ENCODE measurements at places on chromosomes 2 and 18.

DNA sequence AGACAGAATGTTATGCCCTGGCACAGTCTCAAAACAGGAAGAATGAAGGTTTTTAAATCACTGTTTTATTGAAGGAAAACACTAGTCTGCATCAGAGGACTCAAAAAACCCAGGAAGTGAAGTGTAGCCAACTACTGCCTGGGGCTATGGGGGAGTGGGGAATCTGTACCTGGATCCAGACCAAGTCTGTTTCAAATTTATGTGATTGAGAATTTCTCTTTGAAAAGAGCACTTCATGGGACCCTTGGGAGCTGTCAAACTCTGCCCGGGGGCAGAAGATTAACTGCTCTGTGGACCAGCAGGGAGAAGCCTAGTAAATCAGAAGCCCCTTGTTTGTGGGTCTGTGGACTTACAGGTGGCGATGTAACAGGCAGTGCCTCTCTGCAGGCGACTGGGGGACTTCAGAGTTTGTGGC, 45.3 kb upstream of the TANC1 start:
- H3K36me3 ChIP-seq = no peaks in the 10 kb centered on the region
- H3K4me3 ChIP-seq = no peak overlapping the region
- H3K27ac ChIP-seq = no peak overlapping the region
- no peaks in the 10 kb centered on the region for H3K4me1 ChIP-seq

GRCh38 chr18:35508746-35509338, 11.1 kb upstream of the INO80C start:
- no peaks in the 10 kb centered on the region for H3K27me3 ChIP-seq
- H3K27ac ChIP-seq = no peak overlapping the region
- H3K36me3 ChIP-seq = no peaks in the 10 kb centered on the region
- no peak for DNase-seq

DNA sequence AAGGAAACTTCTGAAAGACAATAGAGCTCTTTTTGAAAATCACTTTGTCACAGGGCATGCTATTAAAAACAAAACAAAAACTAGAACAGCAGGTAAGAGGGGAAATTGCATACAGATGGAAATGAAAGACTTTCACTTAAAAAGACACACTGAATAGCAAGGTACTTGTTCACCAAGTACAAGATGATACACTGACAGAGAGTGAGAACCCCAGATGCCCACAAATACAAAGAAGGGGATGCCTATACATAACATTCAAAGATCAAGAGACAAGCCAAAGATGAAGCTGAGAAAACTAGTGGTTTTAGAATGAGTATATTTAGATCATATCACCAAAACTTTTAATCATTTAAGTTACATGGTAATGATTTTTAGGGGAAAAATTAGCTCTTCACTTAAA, 60.7 kb downstream of the ASXL2 start:
- H3K27ac ChIP-seq = no peak overlapping the region
- H3K4me3 ChIP-seq = no peak overlapping the region
- peaks cover 8% of the 10 kb centered on the region for H3K4me1 ChIP-seq
- H3K27me3 ChIP-seq = no peaks in the 10 kb centered on the region
- H3K36me3 ChIP-seq = no peaks in the 10 kb centered on the region

DNA sequence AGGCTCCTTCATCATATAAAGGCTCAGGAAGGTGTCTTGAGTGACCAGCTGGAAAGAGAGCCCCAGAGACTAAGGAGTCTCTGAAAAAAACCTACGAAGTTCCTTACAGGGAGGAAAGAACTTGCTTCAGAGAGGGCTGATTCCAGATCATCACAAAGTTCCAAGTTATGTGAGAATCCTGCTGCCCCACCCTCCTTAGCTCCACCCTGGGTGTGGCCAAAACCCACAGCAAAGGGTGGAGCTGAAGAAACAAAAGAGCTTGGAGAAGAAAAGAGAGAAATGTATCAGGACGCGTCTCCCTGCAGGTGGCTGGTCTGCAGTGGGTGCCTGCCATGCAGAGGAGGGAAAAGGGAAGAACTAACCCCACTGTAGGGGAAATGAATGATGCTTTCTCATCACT, 32.8 kb upstream of the ZNF396 start:
- H3K27ac ChIP-seq = no peak overlapping the region
- no peak overlapping the region for H3K4me3 ChIP-seq
- no peaks in the 10 kb centered on the region for H3K27me3 ChIP-seq
- H3K36me3 ChIP-seq = no peaks in the 10 kb centered on the region

GRCh38 chr2:120820953-120821279, 85.2 kb downstream of the GLI2 start:
- no peaks in the 10 kb centered on the region for H3K36me3 ChIP-seq
- no peak overlapping the region for H3K27ac ChIP-seq
- peak; percentile 68 for DNase-seq
- H3K4me1 ChIP-seq = peaks cover 4% of the 10 kb centered on the region
- no peaks in the 10 kb centered on the region for H3K27me3 ChIP-seq

GRCh38 chr18:3494245-3494526, 44.2 kb downstream of the TGIF1 start:
- peaks cover 2% of the 10 kb centered on the region for H3K4me1 ChIP-seq
- H3K36me3 ChIP-seq = no peaks in the 10 kb centered on the region
- no peaks in the 10 kb centered on the region for H3K27me3 ChIP-seq
- H3K4me3 ChIP-seq = no peak overlapping the region
- no peak for DNase-seq

- no peaks in the 10 kb centered on the region for H3K4me1 ChIP-seq
- no peaks in the 10 kb centered on the region for H3K36me3 ChIP-seq
- H3K27me3 ChIP-seq = no peaks in the 10 kb centered on the region
- DNase-seq = no peak
Observed at GRCh38 chr2:100397976-100398375, 19.5 kb downstream of the CHST10 start.

- H3K4me1 ChIP-seq = no peaks in the 10 kb centered on the region
- H3K36me3 ChIP-seq = no peaks in the 10 kb centered on the region
- no peaks in the 10 kb centered on the region for H3K27me3 ChIP-seq
- DNase-seq = no peak
Observed at GRCh38 chr2:9554921-9555296, 721 bp downstream of the ADAM17 start.

DNA sequence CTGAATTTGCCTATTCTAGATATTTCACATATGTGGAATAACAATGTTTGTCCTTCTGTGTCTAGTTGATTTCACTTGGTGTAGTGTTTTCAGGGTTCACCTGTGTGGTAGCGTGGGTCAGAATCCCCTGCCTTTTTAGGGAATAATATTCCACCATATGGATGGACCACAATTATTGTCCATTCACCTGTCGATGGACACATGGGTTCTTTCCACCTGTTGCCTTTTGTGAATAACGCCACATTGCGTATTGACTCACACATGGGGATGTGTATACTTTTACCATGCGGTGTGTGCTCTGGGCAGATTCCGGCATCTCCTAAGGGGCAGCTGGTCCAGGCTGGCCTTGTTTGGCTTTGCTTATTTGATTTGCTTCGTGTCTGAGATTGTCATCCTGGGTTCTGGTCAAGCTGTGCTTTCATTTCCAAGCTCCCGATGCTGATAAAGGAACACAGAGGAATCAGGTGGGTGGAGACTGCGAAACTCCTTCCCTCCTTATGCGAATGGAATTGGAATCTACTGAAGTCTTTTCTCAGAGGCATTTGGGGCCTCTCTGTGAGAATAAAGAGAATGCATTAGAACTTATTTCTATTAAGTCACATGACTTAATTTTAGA, 18.9 kb upstream of the ALLC start:
- no peaks in the 10 kb centered on the region for H3K27me3 ChIP-seq
- no peak overlapping the region for H3K4me3 ChIP-seq
- DNase-seq = no peak
- H3K4me1 ChIP-seq = no peaks in the 10 kb centered on the region
- no peak overlapping the region for H3K27ac ChIP-seq

GRCh38 chr2:212495046-212495445, 43.6 kb downstream of the ERBB4 start:
- H3K36me3 ChIP-seq = no peaks in the 10 kb centered on the region
- no peak for DNase-seq
- no peaks in the 10 kb centered on the region for H3K4me1 ChIP-seq
- no peak overlapping the region for H3K27ac ChIP-seq
- no peaks in the 10 kb centered on the region for H3K27me3 ChIP-seq
- no peak overlapping the region for H3K4me3 ChIP-seq

DNA sequence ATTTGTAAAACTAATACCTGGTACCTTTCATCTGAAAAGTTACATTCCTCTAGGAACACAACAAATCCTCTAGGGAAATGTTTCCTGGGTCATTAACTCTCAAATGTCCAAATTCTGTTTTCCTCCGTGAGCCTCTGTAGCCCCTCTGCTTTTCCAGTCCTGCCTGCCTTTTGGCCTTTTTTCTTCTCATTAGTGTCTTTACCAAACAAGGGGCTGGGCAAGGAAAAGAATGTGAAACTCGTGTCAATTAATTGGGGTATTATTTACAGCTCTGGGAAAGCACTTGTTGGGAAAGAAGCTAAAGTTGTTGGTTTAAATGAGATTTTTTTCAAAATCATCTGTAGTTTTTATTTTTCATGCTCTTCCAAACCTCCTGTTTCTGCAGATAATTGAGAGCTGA, 198.1 kb upstream of the NRP2 start:
- H3K4me3 ChIP-seq = no peak overlapping the region
- H3K27ac ChIP-seq = no peak overlapping the region
- H3K36me3 ChIP-seq = no peaks in the 10 kb centered on the region
- no peaks in the 10 kb centered on the region for H3K27me3 ChIP-seq
- no peak for DNase-seq

- no peaks in the 10 kb centered on the region for H3K36me3 ChIP-seq
- H3K27me3 ChIP-seq = no peaks in the 10 kb centered on the region
- no peak for DNase-seq
- H3K4me1 ChIP-seq = no peaks in the 10 kb centered on the region
- no peak overlapping the region for H3K27ac ChIP-seq
Observed at GRCh38 chr18:60982928-60983327, 350.3 kb upstream of the CDH20 start.

- H3K4me1 ChIP-seq = no peaks in the 10 kb centered on the region
- DNase-seq = peak; percentile 99
- H3K27ac ChIP-seq = peak within 1 kb of the TSS; percentile 100
- H3K4me3 ChIP-seq = peak within 1 kb of the TSS; percentile 91
Observed at GRCh38 chr2:112275311-112275886, at the start of gene ZC3H6. Gene ZC3H6 (plus strand): TSS chr2:112275597. CDS start chr2:112275995, 398 bp downstream.

- DNase-seq = no peak
- no peaks in the 10 kb centered on the region for H3K36me3 ChIP-seq
- no peak overlapping the region for H3K27ac ChIP-seq
- H3K4me3 ChIP-seq = no peak overlapping the region
- no peaks in the 10 kb centered on the region for H3K27me3 ChIP-seq
- no peaks in the 10 kb centered on the region for H3K4me1 ChIP-seq
Observed at GRCh38 chr2:215191477-215191876, 53.1 kb upstream of the ABCA12 start.

- no peaks in the 10 kb centered on the region for H3K4me1 ChIP-seq
- no peaks in the 10 kb centered on the region for H3K36me3 ChIP-seq
- H3K4me3 ChIP-seq = no peak overlapping the region
- DNase-seq = no peak
- H3K27ac ChIP-seq = no peak overlapping the region
Observed at GRCh38 chr2:122519821-122520611, 764.6 kb downstream of the TSN start.

- H3K4me3 ChIP-seq = no peak overlapping the region
- H3K27me3 ChIP-seq = no peaks in the 10 kb centered on the region
- no peak for DNase-seq
Observed at GRCh38 chr18:40019797-40020392, 1935.1 kb upstream of the PIK3C3 start.

GRCh38 chr18:68992719-68993482, 195.0 kb downstream of the CCDC102B start:
- no peak overlapping the region for H3K27ac ChIP-seq
- H3K4me3 ChIP-seq = no peak overlapping the region
- no peak for DNase-seq

GRCh38 chr2:48749291-48750127, 6.0 kb downstream of the LHCGR start:
- DNase-seq = no peak
- no peak overlapping the region for H3K27ac ChIP-seq
- no peak overlapping the region for H3K4me3 ChIP-seq
- H3K36me3 ChIP-seq = no peaks in the 10 kb centered on the region
- no peaks in the 10 kb centered on the region for H3K27me3 ChIP-seq

GRCh38 chr2:231674587-231675338, 33.6 kb upstream of the PTMA start:
- no peaks in the 10 kb centered on the region for H3K27me3 ChIP-seq
- H3K27ac ChIP-seq = peak overlapping the region; percentile 16
- no peaks in the 10 kb centered on the region for H3K4me1 ChIP-seq
- H3K36me3 ChIP-seq = no peaks in the 10 kb centered on the region

DNA sequence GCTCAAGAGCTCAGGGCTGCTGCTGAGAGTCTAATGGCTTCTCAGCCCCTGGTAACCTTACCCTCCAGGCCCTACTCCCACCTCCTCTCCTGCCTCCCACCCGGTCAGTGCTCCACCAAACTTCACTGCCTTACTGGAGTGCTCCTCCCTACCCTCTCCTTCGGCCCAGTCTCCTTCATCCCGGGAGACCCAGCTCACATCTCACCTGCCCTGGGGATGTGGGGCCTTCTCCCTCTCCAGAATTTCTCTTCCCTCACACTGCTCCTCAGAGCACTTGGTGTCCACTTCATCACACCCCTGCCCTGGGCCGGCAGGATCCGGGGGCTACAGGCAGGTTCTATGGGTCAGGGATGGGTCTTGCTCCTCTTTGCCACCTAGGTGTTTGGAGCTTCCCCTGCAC, 21.6 kb downstream of the PTPN18 start:
- no peak for DNase-seq
- H3K27ac ChIP-seq = no peak overlapping the region
- H3K4me3 ChIP-seq = no peak overlapping the region
- H3K4me1 ChIP-seq = no peaks in the 10 kb centered on the region

DNA sequence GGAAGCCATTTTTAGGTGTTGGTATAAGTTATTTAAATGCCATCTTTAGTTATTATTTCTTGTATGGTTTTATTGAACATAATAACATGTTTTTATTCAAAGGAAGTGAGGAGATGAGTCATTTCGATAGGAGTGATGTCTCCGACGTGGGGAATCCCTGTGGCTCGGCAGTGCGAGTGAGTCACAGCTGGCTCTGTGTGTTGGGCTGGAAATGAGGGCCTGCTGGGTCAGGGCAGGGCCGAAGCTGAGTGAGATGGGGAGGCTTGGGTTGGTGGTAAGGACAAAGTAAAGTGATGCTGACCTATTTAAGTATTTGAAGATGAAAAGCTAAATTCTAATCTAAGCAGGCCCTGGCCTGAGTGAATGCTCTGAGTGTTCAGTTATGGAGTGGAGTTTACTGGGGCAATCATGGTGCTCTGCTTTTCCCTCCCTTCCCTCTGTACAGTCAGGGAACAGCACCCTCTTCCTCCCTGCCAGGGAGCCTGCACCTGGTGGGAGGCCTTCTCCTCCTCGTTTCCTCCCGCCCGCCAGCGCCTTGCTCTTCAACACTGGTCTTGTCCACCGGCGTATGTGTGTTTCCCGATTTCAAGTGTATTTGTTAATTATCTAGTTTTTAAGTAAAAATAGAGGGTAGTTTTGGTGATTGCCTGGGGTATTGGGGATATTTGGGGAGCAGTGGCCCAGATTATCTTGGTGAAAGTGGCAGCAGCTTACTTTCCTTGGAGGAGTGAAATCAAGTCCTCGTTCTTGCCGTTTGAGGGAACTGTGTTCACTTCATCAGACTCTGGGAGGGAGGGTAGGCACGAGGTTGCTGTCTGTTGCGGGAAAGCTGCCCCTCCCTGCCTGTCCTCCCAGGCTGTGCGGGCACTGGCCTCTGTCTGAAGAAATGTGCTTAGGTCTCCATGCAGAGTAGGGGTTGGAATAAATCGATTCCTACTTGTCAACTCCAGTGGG, 157.0 kb downstream of the LDLRAD4 start:
- H3K27me3 ChIP-seq = no peaks in the 10 kb centered on the region
- no peak for DNase-seq
- H3K4me3 ChIP-seq = no peak overlapping the region
- H3K4me1 ChIP-seq = no peaks in the 10 kb centered on the region
